ENCODE measurements at places on chromosomes 1 and 21.
A peak's percentile ranks its signal among the peaks of the same experiment; 100 is the strongest.

- peak; percentile 1 for DNase-seq
Observed at GRCh38 chr1:112251766-112252506, 144.1 kb upstream of the CTTNBP2NL start.

DNA sequence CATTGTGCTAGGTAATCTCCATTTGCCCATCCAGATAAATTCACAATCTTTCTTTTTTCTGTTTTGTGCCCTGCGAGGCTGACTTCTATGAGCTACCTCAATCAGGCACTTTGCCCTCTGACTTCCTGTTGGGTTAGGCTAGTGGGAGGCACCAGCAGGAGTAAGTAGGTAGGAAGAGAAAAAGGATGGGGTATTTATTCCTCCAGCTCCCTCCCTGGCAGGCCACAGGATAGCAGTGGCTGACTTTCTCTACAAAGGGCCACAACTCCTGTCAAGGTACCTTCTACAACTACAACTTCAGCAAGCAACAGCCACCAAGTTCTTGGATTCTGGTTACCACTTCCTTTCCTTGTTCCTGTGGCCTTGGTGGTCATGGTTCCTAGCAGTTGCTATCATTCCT is 18.8 kb upstream of the GORAB start:
- no peak for DNase-seq

DNA sequence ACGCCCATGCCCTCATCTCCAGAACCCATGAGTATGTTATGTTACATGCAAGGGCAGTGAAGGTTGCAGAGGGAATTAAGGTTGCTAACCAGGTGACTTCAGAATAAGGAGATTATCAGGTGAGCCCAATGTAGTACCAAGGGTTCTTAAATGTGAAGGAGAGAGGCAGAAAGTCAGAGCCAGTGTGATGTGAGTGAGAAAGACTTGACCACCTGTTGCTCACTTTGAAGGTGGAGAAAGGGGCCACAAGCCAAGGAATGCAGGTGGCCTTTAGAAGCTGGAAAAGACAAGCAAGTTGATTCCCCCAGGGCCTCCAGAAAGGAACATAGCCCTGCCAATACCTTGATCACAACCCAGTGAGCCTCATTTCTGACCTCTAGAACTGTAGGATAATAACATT is 84.7 kb upstream of the CLDN14 start:
- DNase-seq: no peak

GRCh38 chr1:155250246-155250632 is 5.0 kb downstream of the ENTREP3 start:
- DNase-seq: no peak

DNA sequence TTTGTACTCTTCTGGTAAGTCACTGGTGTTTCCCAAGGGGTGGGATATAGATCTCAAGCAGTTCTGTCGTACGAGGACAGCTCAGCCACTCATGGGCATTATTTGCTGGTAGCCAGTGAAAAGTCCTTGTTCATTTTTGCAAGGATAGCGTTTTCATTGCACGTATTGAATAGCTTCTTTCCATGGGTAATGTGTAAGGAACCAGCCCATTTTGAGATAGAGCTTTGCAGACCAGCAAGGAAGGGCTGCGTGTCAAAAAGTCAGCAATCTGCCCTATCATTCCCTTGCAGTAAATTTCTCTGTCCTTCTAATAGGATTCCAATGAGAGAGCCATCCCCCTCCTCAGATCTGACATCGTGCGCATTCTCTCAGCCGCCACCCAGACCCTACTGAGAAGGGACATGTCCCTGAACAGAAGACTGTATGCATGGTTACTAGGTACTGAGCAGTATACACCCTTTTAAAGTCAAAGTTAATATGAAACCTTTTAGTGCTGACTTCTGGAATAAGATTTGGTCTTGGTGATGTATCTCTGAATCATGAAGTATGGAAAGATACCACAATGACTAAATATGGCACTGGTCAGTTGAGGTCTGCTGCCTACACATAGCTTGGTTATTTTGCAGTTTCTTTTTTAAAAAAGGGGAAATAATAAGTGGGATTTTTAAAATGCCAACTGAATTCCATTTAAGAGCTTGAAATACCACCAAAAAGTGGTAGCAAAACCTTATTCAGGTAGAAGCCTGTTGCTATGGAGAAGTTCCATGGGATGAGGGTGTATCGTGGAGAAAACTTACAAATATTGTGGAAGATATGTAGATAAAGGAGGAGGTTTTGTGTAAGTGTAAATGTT is 55.3 kb downstream of the DOP1B start:
- DNase-seq: peak; percentile 91

GRCh38 chr1:181803421-181803820 is 258.1 kb downstream of the ZNF648 start:
- no peak for DNase-seq

DNA sequence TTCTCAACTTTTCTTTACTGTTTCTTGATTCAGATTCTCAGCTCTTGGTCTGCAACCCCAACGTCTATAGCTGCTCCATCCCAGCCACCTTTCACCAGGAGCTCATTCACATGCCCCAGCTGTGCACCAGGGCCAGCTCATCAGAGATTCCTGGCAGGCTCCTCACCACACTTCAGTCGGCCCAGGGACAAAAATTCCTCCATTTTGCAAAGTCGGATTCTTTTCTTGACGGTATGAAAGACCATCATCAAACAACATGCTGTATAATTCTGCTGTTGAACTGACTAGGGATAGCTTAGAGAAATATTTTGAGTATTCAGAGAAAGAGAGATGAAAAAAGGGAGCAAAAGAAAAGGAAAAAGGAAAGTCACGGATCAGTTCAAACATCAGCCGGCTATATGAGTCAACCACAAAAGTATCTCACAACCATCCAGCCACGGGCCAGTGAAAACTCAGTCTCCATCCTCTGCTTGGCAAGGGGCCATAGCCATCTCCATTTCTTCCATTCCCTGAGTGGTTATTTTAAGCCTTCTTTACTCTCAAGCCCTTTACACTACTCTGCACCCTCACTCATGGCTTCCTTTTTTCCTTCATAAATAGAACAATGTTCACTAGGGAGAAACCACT is 14.1 kb downstream of the DNASE2B start:
- DNase-seq: no peak

- DNase-seq: no peak
Observed at GRCh38 chr1:110554871-110555801, 36.2 kb upstream of the KCNA10 start.

GRCh38 chr1:177729646-177730045 is 240.2 kb downstream of the SEC16B start:
- DNase-seq: no peak

GRCh38 chr1:239805851-239806772 is 285.6 kb upstream of the FMN2 start:
- DNase-seq: no peak

DNA sequence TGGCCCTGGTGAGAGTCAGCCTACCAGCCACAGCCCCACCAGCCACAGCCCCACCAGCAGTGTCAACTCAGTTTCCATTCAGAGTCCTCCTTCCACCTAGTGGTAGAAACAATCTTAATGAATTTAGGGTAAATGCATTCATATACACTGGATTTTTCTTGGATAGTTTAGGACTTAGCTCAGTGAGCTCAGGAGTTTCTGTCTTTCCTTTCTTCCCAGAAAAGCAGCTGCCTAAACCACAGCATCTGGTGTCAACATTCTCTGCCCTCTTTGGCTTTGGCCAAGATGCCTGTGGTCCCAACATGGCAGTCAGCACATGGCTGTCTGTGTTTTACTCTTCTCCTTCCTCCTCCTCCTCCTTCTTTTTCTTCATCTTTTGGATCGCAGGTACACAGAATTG is 94.0 kb downstream of the CLIC6 start:
- DNase-seq: no peak

- no peak for DNase-seq
Observed at GRCh38 chr1:198245379-198245778, 88.6 kb downstream of the NEK7 start.

DNA sequence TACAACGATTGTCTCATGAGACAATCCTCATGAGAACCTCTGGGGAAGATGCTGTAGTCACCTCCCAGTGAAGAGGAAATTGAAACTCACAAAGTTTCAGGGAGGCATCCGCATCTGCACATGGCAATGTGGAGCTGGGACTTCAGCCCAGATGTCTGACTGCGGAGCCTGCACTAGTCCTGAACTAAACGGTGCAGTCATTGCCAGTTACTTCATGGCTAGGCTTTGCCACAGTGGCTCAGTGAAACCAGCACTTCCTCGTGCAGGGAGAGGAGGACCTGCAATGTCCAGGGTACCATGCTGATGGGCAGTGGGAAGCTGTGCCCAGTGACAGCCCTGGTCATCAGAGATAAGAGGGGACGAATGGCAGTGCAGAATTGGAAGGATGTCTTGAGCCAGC is 40.7 kb upstream of the ETS2 start:
- no peak for DNase-seq

DNA sequence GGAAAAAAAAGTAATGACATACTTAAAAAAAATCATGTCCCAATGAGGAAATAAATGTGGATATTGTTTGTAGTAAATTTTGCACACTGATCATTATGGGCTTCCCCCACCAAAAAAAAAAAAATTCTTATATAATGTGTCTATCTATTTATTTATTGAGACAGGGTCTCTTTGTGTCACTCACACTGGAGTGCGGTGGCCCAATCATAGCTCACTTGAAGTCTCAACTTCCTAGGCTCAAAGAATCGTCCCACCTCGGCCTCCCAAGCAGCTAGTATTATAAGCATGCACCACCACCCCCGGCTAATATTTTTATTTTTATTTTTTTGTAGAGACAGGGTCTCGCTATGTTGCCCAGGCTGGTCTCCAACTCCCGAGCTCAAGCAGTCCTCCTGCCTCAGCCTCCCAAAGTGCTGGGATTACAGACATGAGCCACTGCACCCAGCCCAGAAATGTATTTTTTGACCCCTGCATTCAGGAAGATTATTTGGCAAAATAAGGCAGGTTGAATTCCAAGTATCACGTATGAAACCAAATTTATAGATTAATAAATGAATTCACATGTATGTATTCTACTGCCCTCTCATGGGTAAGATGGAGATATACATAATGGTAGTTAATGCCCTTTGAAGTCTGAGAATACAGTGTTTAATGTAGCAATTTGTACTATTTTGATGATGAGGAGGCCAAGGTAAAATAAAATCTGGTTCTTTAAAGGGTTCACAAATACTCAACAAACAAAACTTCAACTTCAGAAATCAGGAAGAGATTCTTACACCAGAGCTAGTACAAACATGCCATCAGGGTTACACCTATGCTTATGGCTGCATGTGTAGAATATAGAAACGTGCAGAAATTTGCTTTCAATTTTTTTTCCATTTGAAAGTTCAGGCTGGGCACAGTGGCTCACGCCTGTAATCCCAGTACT is 1.4 kb upstream of the DENND2C start:
- peak; percentile 7 for DNase-seq

DNA sequence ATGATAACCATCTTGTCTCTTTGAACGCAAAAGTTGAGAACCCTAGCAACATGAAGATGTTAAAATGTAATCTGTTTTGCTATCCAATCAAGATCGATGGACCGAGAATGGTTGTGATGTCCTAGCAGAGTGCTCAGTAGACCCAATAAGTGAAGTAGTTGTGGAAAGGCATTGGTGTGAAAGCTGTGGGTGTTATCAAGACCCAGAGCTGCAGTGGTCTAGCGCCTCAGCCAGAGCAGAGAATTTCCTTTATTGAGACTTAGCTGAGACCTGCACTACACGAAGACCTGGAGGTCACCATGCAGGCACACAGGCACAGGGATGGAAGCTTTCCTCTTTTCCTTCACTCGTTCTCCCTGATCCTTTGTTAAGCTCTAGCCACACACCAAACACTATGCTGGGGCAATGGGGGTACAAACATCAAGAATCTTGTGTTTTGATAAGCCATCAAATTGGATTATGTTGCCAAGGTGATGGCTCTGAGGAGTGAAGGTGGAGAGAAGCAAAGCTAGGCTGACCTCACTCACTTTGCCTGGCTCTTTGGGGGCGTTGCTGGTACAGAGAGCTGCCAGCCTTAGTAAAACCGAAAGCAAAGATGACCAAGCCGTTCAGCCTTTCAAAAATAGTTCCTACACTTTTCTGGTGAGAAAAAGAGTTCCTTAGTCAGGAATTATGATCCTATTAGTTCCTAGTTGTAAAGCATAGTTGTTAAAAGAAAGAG is 24.1 kb downstream of the METTL13 start:
- no peak for DNase-seq

GRCh38 chr1:209380420-209380819 is 203.1 kb upstream of the CAMK1G start:
- no peak for DNase-seq

GRCh38 chr1:218467101-218468072 is 122.3 kb downstream of the TGFB2 start:
- no peak for DNase-seq

- no peak for DNase-seq
Observed at GRCh38 chr1:119632103-119632490, 16.0 kb downstream of the ZNF697 start.

- no peak for DNase-seq
Observed at GRCh38 chr1:222079566-222079965, 337.7 kb upstream of the DUSP10 start.

- DNase-seq: peak; percentile 48
Observed at GRCh38 chr1:169326261-169326955, 41.2 kb downstream of the NME7 start.

DNA sequence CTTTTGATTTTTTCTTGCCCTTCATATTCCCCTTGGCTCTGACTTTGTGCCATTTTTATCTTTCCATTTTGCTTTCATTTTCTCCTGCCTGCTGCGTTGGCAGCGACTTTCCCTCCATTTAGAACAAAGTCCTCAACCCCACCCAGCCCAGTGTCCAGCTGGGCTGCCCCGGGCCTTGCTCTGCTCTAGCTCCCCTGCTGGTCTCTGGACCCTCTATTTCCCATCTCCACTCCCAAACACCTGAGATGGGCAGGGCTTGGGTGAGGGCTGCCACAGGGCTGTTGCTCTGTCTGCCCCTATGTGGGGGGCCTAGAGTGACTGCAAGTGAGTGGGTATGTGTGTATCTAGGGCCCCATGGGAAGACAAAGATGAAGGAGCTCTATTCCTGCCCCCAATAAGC is 7.3 kb upstream of the ADAM15 start:
- no peak for DNase-seq

DNA sequence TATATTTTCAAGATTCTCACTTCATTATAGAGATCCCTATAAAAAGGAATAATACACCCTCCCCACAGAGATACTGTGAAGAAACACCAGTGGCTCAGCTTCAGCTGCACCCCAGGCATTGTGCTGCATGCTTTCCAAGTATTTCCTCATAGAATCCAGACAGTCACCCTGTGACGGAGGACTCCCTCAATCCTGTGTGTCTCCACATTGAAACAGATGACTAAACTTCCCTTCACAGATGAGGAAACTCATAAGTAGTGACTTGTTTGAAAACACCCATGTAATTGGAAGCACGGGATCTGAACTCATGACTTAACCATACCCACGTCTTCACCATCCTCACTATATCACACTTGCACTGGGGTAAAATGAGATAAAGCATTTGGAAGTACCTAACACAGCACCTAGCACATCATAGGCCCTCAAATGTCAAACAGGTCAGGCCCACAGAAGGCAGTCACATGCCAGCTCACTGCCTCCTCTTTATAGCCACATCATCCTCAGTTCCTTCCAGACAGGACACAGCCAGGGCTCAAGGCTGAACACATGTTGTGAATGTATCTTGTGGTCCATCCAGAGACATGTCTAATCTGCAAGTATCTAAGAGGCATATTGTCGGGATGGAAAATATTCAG is 55.2 kb downstream of the GPR161 start:
- DNase-seq: peak; percentile 83
